PC-3 (cell line): ENCODE measurements at places on chromosomes 7 and 10. TPM values are rescaled to one million over a fixed set of nuclear protein-coding genes. Genes with fewer than 3 reads are reported as not detected.

GRCh38 chr10:112883360-112884178 lies 66.5 kb upstream of the TCF7L2 start:
- no peak overlapping the region for H3K4me3 ChIP-seq
- H3K27ac ChIP-seq, result no peak overlapping the region
- H3K36me3 ChIP-seq, result no peaks in the 10 kb centered on the region
- H3K27me3 ChIP-seq, result no peaks in the 10 kb centered on the region
- DNase-seq, result no peak

DNA sequence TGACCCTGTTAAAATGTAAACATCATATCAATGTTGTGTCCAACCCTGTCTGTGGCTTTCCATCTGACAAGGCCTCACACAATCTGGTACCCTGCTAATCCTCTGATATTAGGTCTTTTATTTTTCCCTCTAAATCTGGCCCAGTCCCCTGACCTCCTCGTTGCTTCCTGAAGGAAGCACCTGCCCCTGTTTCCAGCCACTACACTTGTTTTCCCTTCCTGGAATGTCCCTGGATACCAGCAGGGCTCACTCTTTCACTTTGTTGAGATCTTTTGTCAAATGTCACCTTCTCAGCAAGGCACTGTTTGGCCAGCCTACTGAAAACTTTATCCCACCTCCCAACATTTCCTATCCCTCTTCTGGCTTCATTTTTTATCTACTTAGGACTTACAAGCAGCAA lies 2.1 kb downstream of the SAMD9L start:
- H3K27me3 ChIP-seq, result no peaks in the 10 kb centered on the region
- no peaks in the 10 kb centered on the region for H3K36me3 ChIP-seq
- H3K4me3 ChIP-seq, result no peak overlapping the region
- H3K4me1 ChIP-seq, result peaks cover 48% of the 10 kb centered on the region
- no peak for DNase-seq

GRCh38 chr7:154774303-154774969 lies 228.5 kb downstream of the PAXIP1 start:
- DNase-seq, result no peak
- no peak overlapping the region for H3K4me3 ChIP-seq
- no peaks in the 10 kb centered on the region for H3K4me1 ChIP-seq
- no peak overlapping the region for H3K27ac ChIP-seq
- H3K36me3 ChIP-seq, result no peaks in the 10 kb centered on the region

DNA sequence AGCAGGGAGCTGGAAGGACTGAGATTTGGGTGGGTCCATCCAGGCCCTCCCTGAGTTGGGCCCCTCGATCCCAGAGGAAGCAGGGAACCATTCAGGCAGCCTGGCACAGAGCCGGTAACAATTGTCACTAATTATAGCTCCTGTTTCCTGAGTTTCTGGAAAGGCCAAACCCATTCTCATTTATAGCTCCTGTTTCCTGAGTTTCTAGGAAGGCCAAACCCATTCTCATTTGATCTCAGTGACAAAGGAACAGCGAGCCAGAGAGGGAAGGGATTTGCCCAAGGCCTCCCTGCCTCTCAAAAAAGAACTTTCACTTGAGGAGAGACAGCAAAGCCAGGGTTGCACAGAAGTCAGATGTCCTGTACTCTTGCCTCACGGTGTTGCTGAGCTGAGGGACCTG lies 521.9 kb downstream of the TYW1 start:
- no peak for DNase-seq
- H3K36me3 ChIP-seq, result no peaks in the 10 kb centered on the region
- no peaks in the 10 kb centered on the region for H3K4me1 ChIP-seq
- H3K27ac ChIP-seq, result no peak overlapping the region
- no peak overlapping the region for H3K4me3 ChIP-seq
- no peaks in the 10 kb centered on the region for H3K27me3 ChIP-seq

- H3K4me3 ChIP-seq, result no peak overlapping the region
- H3K4me1 ChIP-seq, result no peaks in the 10 kb centered on the region; the same call in 1 of the 2 replicates
- DNase-seq, result no peak
- H3K27ac ChIP-seq, result no peak overlapping the region
- no peaks in the 10 kb centered on the region for H3K27me3 ChIP-seq
Observed at GRCh38 chr7:83930262-83930661, 264.3 kb downstream of the SEMA3A start.

DNA sequence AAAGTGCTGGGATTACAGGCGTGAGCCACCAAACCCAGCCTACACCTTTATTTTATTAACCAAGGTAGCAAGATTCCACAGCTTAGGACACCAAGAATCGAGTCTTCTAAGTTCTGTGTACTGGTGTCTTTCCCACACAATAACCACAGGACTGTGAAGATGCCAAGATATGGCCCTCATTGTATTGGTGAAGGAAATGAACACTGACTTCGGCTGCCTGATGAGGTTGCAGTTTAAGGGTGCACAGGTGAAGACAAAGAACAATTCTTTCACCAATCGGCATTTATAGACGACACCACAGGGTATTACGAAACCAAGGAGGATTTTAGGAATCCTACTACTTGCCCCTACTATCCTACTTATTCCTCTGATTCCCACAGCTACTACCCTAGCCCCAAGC lies 47.5 kb upstream of the SVOPL start:
- no peak for DNase-seq
- H3K4me3 ChIP-seq, result no peak overlapping the region
- peaks cover 16% of the 10 kb centered on the region for H3K4me1 ChIP-seq
- no peaks in the 10 kb centered on the region for H3K27me3 ChIP-seq

GRCh38 chr10:123704812-123705211 lies 38.7 kb downstream of the GPR26 start:
- no peak overlapping the region for H3K4me3 ChIP-seq
- H3K27me3 ChIP-seq, result peaks cover 17% of the 10 kb centered on the region
- H3K36me3 ChIP-seq, result no peaks in the 10 kb centered on the region
- H3K4me1 ChIP-seq, result no peaks in the 10 kb centered on the region

DNA sequence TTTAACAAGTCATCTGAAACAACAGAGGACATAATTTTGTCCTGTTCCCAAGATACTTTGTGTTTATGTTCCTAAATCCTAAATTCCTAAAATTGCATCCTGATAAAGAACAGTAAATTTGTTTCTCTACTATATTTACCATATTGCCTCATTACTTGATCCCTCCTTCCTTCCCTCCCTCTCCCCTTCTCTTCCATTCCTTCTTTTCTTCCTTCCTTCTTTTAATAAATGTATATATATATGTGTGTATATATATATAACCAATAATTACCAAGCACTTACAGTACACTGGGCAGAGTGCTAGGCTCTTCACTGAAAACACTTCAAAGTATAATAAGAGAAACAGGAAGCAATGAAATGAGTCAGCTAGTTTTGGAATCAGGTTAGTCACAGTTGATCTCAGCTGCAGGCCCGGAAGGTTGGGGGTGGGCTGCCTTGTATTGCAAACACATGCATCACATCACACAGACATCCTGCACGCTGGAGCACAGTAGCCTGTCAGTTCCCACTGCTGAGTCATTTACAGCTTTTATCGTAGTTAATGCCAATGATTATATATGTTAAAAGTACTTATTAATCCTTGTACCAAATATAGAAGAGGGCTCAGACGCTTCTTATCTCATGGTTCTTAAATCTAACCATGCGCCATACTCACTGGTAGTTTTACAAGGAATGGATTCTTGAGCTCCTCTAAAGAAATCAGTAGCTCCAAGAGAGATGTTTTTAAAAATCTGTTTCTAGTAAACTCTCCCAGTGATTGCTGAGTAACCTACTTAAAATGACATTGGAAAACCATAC lies 551.7 kb downstream of the GRM8 start:
- DNase-seq, result peak; percentile 86
- no peaks in the 10 kb centered on the region for H3K36me3 ChIP-seq
- no peaks in the 10 kb centered on the region for H3K27me3 ChIP-seq

DNA sequence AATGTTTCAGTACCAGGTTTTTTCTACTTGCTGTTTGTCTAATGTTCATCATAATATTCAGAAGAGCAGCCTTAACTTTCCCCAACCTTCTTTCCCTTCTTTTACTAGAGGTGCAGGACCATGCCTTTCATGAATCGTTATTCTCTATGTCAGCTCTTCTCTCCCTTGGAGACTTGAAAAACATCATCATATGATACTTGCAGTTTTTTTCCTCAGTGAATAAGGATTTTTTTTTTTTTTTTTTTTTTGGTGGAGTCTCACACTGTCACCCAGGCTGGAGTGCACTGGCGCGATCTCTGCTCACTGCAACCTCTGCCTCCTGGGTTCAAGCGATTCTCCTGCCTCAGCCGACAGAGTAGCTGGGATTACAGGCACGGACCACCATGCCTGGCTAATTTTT lies 30.1 kb downstream of the SMNDC1 start:
- H3K4me3 ChIP-seq, result no peak overlapping the region
- no peak for DNase-seq
- H3K27me3 ChIP-seq, result no peaks in the 10 kb centered on the region

DNA sequence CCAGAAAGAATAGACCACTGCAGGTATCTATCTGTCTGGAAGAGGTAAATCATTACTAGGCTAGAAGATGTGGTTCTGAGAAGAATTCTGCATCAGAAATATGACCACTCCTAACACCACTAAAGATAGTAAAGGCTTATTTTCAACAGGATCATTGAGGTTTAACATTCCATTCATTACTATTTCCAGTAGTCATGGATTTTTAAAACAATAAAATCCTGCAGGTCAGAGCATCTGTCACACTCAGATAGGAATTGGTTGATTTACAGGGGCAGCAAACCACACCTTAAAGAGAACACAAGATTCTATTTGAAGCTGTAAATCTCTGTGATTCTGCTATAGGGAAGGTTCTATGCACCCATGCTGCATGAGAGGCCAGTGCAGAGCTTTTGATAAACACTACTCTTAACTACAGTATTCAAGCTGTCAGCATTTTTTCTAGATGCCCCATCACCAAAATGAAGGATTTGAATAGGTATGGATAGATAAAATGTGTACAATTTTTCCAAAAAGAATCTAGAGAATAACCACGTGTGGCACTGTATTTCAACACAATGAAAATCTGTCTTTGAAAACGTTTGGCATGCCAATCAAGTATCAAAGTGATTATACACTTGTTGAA lies 14.6 kb downstream of the LRRC17 start:
- peak; percentile 35 for DNase-seq
- H3K27ac ChIP-seq, result no peak overlapping the region

GRCh38 chr7:102407910-102408309 lies 11.7 kb downstream of the PRKRIP1 start:
- no peaks in the 10 kb centered on the region for H3K4me1 ChIP-seq
- no peak for DNase-seq
- H3K4me3 ChIP-seq, result no peak overlapping the region
- peaks cover 50% of the 10 kb centered on the region for H3K36me3 ChIP-seq
- H3K27ac ChIP-seq, result no peak overlapping the region

DNA sequence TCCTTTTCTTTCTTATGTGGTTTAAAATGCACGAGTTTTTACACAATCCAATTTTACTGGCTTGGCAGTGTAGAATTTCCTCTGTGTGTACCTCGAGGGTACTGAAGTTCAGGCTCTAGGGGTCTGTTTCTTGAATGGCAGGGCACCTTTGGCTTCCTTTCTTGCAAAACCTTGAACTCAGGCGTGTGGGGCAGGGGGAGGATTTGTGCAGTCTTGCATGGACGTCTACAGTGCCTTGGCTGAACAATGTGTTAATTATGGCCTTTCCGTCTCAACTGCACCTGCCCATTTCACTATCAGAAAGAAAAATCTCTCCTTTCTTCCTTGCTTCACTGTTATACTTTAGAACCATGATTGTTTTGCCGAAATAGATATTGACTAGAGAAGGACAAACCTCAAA lies 570.9 kb downstream of the INHBA start:
- H3K4me1 ChIP-seq, result peaks cover 13% of the 10 kb centered on the region
- H3K27me3 ChIP-seq, result no peaks in the 10 kb centered on the region
- H3K36me3 ChIP-seq, result no peaks in the 10 kb centered on the region
- no peak overlapping the region for H3K4me3 ChIP-seq

GRCh38 chr10:12510501-12510941 lies 161.2 kb downstream of the CAMK1D start:
- H3K36me3 ChIP-seq, result no peaks in the 10 kb centered on the region
- H3K4me1 ChIP-seq, result no peaks in the 10 kb centered on the region
- DNase-seq, result peak; percentile 1
- no peak overlapping the region for H3K27ac ChIP-seq

DNA sequence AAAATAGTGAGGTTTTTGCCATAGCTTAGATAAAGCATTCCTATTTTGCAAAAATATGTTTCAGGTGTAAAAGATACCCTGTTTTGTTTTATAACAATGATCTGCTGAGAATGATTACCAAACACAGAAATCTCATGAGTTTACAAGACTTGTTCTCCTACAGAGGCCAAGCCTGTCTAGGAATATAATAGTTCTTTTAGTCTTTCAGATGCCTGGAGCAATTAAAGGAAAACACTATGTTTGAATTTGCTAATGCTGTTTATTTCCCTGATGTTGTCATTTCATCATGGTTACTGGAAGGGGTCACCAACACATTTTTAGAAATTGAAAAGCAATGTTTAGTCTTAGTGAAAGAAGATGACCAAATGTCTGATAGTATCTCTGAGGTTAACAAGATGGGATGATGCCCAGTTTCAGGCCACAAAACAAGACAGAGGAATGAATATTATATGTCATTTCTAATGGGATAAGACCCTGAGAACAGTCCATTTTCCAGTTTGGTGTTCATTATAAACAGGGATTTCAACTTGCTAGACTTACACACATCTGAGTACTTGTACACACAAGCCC lies 559.9 kb downstream of the INHBA start:
- 0 out of 2 replicates have a peak overlapping the region, but pooled peaks have one; percentile 3 for H3K27ac ChIP-seq
- no peaks in the 10 kb centered on the region for H3K27me3 ChIP-seq
- peaks cover 35% of the 10 kb centered on the region for H3K4me1 ChIP-seq
- peak; percentile 4 for DNase-seq
- H3K4me3 ChIP-seq, result no peak overlapping the region

DNA sequence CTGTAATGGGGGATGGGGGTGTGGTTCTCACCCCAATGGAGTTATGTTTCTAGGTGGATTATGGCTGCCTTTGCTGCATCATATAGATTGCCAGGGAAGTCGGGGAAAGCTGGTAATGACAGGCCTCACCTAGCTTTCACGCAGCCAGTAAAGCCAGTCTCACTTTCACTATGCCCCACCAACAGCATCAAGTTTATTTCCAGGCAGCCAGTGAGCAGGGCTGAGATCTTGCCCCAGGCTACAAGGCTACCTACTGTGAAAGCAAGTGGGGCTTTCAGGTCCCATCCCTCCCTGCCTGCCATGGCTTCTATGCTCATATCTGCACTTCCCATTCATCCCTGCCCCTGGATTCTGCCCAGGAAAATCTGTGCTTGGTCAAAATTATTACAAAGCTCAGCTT lies 61.7 kb upstream of the NXPH1 start:
- no peaks in the 10 kb centered on the region for H3K4me1 ChIP-seq
- H3K27me3 ChIP-seq, result no peaks in the 10 kb centered on the region
- no peak overlapping the region for H3K4me3 ChIP-seq
- DNase-seq, result no peak
- no peak overlapping the region for H3K27ac ChIP-seq

DNA sequence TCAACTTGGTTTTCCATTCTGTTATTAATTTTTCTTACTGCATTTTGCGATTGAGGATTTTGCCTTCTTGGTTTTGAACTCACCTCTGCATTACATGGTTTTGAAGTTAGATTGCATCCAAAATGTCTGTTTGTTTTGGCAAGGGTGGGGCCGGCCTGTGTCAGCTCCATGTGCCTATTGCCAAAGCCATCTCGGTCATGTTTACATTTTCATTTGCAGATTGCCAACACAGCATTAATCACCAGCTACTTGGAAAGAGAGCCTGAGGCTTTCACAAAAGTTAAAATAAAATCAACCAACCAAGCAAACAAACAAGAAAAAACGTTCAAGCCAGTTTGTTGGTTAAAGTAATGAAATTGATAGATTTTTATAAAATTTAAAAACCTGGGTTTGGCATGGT lies 695.8 kb downstream of the TYW1 start:
- no peaks in the 10 kb centered on the region for H3K27me3 ChIP-seq
- H3K4me3 ChIP-seq, result no peak overlapping the region
- no peak overlapping the region for H3K27ac ChIP-seq
- H3K36me3 ChIP-seq, result no peaks in the 10 kb centered on the region

ANKRD1 gene
- 2.8 and 3.5 TPM in 2 replicates for total RNA-seq

GIMAP6 gene
- 1.2 TPM in 1 of 2 replicates, not detected in the other for total RNA-seq
